Stimulated activated naive CD8-positive, alpha-beta T cell treated with anti-CD3 and anti-CD28 coated beads, Interleukin-15, amount 100 ng/mL, for 72 hours (primary cell): ENCODE measurements at places on chromosomes 6 and 20.

GRCh38 chr6:124999105-124999764, 37.0 kb downstream of the RNF217 start:
- no peak for DNase-seq

DNA sequence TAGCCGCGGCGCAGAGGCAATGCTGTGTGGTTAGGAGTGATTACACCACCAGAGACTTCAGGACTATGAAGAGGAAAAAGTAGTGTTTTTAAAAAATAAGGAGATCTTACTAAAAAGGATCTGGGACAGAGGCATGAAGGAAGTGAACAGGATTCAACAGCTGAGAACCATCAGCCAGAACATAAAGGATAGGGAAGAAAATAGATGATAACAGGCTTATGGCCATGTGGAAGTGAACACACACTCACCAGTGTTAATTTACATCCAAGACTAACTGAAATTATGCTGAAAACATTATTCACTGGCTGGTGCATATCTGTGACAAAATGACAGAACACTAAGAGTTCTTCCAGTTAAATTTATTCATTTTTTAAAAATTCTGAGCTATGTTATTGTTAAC, 47.5 kb upstream of the BCLAF1 start:
- no peak for DNase-seq

DNA sequence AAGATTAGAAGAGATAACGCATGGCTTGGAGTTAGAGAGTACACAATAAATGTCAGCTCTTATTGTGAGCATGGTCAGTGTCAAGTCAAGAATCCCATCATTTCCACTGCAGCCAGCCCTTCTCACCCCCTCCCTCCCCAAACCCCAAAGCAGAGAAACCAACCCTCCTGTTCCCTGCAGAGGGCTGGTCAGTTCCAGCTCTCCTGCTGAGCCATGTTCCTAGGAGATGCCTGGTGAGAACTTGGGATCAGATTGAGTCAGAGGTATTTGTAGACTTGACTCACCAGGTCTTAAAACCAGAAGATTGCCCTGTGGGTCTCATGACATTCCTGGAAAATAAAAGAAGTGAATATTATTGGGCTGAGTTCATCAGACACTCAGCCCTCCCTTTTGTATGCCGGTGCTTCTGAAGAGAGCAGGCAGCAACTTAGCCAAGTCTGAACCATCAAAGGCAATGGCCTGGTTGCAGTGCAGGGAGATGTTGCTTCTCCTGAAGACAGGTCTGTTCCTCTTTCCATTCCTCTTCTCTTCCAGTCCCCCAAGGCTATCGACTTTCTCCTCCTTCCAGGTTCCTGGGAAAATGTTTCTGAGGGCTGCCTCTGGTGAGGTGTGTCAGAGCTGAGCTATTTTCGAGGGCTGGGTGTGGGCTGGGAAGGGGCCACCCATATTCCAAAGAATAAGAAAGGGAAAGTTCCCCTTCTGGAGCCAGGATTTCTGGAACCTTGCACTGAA, 278.2 kb upstream of the SUPT3H start:
- no peak for DNase-seq

DNA sequence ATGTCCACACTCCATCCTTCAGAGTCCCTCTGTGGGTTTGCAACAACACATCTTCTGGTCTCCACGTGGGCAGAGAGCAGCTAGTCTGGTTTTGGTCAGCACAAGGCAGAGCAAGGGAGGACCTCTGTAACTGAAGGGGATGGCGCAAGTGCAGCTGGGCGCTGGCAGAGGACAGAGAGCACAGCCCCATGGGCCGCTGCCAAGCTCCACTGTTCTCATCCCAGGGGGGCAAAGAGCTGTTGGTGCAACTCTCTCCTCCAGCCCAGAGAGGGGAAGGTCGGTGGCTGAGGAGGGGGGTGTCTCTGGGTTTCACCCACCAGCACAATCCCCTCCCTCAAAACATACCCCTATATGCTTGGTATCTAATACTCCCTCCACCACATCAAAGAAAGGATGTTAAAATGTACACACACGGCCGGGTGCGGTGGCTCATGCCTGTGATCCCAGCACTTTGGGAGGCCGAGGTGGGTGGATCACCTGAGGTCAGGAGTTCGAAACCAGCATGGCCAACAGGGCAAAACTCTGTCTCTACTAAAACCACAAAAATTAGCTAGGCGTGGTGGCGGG, 9.1 kb downstream of the ATP9A start:
- DNase-seq = no peak

DNA sequence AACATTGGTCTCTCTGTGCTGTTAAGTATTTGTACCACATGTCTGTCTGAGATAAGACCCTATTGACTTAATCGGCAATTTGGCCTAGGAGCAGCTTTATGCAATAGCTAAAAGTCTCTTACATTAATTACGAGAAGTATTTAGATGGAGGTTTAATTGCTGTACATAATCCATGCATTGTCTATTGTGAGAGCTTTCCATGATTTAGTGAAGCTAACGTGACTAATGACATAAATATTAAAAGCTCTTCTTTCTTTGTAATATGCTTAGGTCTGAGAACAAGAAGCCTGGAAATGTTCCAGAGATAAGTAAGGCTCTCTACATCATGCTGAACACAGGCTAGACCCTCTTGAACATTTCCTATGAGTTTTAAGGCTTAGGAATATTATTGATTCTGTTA, 32.7 kb upstream of the FAM83B start:
- DNase-seq = no peak

DNA sequence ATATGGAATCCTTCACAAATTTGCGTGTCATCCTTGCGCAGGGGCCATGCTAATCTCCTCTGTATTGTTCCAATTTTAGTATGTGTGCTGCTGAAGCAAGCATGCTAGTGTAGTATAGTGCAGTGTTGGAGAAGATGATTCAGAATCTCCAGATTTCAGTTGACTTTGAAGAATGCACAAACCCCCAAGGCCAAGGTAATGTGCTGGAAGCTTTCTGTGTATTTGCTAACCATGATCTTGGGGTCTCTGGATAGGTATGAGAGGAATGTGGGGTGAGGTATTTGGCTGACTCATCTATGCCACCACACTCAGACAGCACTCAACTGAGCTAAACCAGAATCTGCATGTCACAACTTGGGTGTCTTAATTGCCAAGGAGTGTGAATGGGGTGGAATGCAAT, 42.6 kb upstream of the DEK start:
- no peak for DNase-seq

DNA sequence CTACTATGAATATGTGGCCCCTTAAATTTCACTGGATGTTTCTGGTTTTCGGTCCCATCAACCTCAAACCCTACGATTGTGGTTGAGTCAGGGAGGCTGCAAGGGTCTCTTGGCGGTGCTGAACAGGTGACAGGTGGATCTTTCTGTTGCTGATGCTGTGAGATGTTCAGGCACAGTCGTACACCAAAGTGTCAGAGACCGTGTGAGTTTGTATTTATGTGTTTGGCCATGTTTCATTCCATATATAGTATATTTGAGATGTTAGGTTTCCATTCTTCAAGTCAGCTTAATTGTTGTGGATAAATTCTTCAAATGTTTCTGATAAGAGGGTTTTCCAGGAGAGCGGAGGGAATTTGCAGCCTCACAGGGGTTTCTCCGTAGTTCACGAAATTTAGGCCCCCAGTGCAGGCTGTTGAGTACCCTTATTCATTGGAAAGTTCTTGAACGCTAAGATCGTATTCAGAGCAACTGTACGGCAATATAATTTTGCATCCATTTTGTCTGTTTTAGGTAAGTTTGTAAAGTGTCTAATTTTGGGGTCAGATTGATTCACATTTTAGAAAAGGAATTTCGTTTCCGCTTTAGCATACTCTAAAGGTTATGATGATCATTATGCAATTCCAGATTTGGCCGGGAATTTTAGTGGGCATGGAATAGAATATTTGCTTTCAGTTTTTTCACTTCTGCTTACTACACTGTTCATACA, 1.2 kb downstream of the TAB2 start:
- DNase-seq = no peak

DNA sequence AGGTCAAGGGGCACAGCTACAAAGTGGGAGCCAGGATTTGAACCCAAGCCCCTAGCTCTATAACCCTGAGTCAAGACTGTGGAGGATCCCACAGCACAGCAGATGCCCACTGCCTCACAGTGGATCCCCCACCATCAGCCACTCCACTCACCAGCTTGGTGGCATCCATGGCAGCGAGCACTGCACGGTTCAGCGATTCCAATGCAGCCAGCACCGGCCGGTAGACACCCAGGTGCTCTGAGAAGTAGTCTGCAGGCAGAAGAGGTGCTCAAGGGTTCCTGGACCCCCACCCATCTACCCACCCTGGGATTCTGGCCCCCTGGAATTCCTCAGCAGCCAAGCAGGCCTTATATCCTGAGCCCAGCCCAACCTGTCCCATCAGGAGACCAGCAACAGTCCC, 2.5 kb downstream of the ACTL10 start:
- no peak for DNase-seq

DNA sequence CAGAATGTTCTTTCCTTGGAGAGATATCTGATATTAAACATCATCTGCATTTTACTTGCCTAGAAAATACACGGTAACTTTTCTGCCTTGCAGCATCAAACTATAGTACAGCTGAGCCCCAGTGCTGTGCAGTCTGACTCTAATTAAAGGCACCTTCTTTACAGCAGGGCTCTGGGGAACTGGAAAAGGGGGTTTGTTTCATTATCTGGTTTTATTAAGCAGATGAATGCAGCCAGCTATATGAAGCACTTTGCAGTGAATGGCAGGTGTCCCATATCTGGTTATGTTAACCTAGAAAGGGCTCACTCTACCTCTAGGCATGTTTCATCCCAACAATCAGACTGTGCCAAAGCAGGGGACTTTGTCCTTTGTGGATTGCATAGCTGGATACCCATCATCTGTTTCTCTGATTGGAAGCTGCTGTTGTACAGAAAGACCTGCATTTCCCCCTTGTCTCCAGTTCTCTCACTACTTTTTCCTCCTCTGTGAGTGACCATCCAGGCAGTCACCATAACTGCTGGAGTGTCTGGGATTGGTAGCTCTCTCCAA, 39.6 kb upstream of the CMTR1 start:
- DNase-seq = no peak

- DNase-seq = no peak
Observed at GRCh38 chr6:83633149-83633548, 75.8 kb downstream of the SNAP91 start.

- DNase-seq = no peak
Observed at GRCh38 chr20:47809161-47809960, 24.1 kb upstream of the SULF2 start.

GRCh38 chr6:101403216-101403945, 9.9 kb downstream of the GRIK2 start:
- no peak for DNase-seq

- no peak for DNase-seq
Observed at GRCh38 chr6:170137176-170137891, 153.5 kb downstream of the DLL1 start.

- DNase-seq = no peak
Observed at GRCh38 chr20:63701051-63701328, 4.5 kb downstream of the TNFRSF6B start.

- DNase-seq = no peak
Observed at GRCh38 chr20:6767536-6768227, at the start of gene BMP2. TSS of gene BMP2 (plus strand) at chr20:6767686. CDS start at chr20:6770127, 2,441 bp downstream.

- DNase-seq = no peak
Observed at GRCh38 chr20:58117944-58118343, 110.5 kb downstream of the ANKRD60 start.

DNA sequence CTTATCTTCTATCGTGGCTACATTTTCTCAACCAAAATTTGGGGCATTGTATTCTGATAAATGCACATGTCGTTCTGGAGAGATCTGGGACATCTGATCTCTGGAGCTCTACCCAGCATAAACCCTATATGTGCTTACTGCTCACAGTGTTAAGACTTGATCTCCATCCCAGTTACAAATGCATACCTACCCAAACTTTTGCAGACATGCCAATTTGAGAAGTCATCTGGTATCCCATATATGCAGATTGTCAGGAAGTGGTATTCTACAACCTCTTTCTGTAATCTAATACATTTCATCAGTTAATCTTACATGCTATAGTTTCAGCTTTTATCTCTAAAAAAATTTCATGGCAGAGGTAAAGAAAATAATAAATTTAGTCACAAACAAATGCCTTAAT, 11.2 kb downstream of the BAG2 start:
- DNase-seq = no peak

- no peak for DNase-seq
Observed at GRCh38 chr6:162900503-162900902, 172.7 kb downstream of the PACRG start.

GRCh38 chr20:4885877-4886276, 115.4 kb downstream of the SLC23A2 start:
- DNase-seq = no peak

- no peak for DNase-seq
Observed at GRCh38 chr6:82143041-82143481, 104.5 kb downstream of the IBTK start.

DNA sequence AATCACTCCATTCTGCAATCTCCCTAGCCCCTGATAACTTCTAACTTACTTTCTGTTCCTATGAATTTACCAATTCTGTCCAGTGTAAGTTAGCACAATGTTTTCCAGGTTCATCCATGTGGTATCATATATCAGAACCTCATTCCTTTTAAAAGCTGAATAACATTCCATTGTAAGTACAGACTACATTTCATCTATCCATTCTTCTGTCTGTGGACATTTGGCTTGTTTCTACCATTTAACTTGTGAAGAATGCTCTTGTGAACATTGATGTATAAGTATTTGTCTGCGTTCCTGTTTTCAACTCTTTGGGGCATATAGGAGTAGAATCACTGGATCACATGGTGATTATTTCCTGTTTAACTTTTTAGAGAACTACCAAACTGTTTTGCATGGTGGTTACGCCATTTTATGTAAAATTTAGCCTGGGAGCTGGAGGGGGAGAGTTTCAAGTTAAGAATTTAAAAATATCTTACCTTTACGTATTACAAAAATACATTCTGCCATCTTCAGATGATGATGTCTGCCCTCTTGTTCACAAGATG, 156.5 kb downstream of the BTBD3 start:
- DNase-seq = no peak

DNA sequence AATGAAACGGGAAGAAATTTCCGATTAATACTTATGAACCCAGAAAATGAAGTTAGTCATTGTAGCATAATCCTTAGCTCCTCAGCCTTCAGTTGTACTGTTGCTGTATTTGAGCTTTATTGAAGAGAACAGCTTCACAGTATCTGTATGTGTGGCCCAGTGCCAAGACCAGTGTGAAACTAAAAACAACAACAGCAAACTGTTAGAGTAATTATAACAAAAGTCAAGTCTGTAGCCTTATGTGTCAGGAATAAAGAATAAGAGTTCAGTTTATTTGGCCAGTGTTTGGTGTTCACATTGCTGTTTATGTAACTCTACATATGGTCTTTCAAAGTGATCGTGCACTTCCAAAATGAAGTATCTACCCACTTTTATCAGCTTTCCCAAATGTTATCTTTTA, 70.9 kb downstream of the ARID1B start:
- DNase-seq = no peak

DNA sequence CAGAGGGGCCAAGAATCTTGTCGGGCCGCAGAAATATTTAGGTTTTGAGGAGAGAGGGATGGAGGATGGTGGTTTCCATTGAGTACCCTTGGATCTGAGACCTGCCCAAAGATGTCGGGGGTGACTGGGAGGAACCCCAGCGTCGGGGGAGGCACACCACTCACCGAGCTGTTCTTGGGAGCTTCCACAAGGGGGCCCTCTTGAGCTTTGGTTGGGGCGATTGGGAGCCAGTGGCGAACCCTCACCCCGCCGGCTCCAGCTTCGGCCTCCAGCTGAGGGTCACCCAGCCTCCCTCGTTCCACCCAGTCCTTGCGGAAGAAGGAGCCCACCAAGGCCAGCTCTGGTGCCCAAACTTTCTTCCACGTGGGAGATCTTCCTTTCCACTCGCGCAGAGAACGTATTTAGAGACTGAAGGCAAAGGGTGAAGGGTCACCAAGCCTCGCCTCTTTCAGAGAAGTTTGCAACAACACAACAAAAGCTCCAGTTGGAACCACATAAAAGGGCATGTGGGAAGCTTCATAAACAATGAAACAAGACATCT, 33.6 kb downstream of the APCDD1L start:
- DNase-seq = peak; percentile 66
